Stimulated activated CD8-positive, alpha-beta memory T cell treated with anti-CD3 and anti-CD28 coated beads, Interleukin-15, amount 100 ng/mL, for 48 hours (primary cell): ENCODE measurements at places on chromosomes 11 and 22.
A peak's percentile ranks its signal among the peaks of the same experiment; 100 is the strongest.

GRCh38 chr11:43419460-43419859 is 60.7 kb downstream of the TTC17 start:
- peak; percentile 3 for DNase-seq

GRCh38 chr22:23283591-23284503 is 103.5 kb downstream of the BCR start:
- no peak for DNase-seq

DNA sequence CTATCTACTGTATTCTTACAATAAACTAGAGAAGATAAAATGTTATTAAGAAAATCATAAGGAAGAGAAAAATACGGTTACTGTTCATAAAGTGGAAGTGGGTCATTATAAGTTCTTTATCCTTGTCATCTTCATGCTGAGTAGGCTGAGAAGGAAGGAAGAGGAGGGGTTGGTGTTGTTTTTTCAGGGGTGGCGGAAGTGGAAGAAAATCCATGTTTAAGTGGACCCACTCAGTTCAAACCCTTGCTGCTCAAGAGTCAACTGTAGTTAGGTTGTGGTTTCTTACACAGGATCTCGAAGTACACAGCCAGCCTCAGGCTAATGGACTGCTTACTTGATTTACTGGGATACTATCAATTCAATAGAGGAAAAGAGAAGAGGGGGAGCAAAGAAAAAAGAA is 63.1 kb downstream of the PIWIL4 start:
- no peak for DNase-seq

DNA sequence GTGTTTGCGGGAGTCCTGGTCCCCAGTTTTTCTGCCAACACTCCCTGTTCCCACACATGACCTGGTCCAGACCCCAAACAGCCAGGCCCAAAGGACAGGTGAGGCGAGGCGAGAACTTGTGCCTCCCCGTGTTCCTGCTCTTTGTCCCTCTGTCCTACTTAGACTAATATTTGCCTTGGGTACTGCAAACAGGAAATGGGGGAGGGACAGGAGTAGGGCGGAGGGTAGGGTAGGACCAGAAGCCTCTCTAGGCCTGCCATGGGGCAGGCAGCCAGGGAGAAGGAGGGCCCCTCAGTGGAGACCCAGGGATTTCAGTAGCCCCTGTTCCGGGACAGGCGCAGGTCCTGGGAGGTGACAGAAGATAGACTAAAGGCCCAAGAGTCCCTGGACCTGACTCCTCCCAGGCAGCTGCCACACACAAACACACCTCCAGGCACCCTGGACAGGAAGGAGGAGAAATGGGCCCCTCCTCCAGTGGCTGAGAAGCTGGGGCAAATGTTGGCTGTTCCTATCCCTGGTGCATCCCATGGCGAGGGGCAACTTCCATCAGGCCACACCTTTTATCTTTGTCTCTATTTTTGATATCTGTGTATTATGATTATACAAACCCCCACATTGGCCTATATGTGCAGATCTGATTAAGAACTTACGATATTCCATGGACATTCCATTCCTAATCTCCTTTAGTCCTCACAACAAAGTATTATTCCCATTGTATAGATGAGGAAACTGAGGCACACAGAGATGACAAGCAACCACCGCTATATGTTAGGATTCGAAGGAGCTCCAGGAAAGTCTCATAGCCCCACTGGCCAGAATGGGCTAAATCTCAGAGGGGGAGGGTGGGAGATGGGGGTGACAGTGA is 626 bp upstream of the F2 start:
- no peak for DNase-seq

- DNase-seq: no peak
Observed at GRCh38 chr11:76443268-76443980, 1.4 kb upstream of the EMSY start.
